Activated T-cell treated with anti-CD3 and anti-CD28 coated beads, Interleukin-2, amount 50 U/mL, for 1 hour (primary cell): ENCODE measurements at places on chromosomes 12 and 14.
A peak's percentile ranks its signal among the peaks of the same experiment; 100 is the strongest.

DNA sequence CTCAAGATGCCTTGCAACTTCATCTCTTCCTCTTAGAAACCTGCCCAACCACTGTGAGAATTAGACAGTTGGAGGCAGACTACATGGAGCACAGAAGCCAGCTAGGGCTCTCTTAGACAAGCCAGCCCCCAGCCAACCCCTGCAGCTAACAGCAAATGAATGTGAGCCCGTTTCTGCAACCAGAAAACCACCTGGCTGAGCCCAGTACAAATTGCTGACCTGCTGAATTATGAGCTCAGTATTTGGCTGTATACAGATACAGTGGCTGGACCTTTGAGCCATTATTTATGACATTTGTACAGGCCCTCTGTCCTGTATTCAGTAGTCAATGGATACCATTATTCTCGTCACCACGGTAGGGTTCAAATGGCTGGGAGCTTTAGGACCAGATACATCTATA, 112.9 kb downstream of the TBX5 start:
- no peak for DNase-seq

- peak; percentile 57 for DNase-seq
Measured at GRCh38 chr14:34059925-34060650, 109.2 kb upstream of the EGLN3 start.

GRCh38 chr12:27635349-27635972, 60.8 kb upstream of the REP15 start:
- DNase-seq = no peak

DNA sequence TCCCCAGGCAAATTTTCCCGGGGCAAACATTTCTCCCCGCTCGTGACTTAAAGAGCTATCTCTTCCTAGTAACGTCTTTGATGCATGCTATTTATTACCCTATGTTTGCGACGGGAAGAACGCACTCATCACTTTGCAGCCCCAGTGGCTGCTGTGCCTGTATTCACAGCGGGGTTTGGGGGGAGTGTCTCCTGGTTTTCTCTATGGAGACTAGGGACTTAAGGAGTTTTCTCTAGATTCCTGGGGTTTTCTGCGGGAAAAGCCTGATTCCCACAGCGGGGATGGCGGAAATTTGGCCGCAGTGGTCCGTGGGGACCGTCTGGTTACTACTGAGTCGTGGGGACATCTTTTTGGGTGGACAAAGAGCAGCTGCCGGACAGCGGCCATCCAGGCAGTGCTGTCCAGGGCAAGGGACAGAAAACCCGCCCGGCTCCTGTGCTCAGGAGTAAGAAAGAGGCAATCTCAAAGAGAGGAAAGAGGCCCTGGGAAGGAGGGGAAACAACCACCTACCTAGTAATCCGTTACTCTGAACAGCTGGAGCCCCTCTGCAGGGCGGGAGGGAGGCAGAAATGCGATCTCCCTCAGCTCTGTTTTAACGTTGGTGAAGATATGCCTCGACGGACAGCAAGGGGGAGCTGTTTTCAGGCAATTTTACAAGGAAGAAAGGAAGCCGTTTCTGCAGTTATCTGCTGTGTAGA, 771 bp upstream of the AVPR1A start:
- no peak for DNase-seq

- no peak for DNase-seq
Measured at GRCh38 chr12:1590221-1590979, 4.0 kb downstream of the FBXL14 start.

- no peak for DNase-seq
Measured at GRCh38 chr14:54550514-54550913, 16.4 kb upstream of the SAMD4A start.

DNA sequence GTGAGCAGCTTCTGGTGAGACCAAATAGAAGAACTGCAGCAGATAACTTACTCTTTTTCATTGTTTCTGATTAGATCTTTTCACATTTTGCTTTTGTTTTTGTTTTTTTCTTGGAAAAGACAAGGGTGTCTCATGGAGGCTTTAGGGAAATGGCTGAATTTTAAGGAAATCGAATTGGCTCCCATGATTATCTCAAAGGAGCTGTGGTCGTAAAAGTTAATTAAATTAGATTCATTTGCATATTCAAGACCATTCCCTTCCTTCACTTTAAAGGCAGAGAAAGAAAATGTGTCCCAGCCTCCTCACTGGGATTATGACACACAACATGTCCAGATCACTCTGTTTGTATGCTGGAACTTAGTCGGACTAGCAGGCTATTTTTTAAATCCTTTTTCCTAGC, 106.4 kb upstream of the MDM1 start:
- no peak for DNase-seq

- no peak for DNase-seq
Measured at GRCh38 chr14:67680121-67680602, 5.7 kb upstream of the VTI1B start.

DNA sequence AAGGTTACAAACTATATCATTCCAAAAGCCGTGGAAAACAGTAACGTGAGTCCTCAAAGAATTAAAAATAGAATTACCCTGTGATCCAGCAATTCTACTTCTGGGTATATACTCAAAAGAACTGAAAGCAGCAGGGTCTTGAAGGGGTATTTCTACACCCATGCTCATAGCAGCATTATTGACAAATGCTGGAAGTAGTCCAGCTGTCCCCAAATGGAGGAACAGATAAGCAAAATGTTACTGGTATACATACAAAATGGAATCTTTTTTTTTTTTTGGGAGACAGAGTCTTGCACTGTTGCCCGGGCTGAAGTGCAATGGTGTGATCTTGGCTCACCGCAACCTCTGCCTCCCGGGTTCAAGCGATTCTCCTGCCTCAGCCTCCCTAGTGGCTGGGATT, 32.9 kb downstream of the ADIPOR2 start:
- no peak for DNase-seq

GRCh38 chr14:34620839-34621238, 9.1 kb downstream of the SNX6 start:
- DNase-seq = no peak

- no peak for DNase-seq
Measured at GRCh38 chr14:54591461-54591860, 24.5 kb downstream of the SAMD4A start.

DNA sequence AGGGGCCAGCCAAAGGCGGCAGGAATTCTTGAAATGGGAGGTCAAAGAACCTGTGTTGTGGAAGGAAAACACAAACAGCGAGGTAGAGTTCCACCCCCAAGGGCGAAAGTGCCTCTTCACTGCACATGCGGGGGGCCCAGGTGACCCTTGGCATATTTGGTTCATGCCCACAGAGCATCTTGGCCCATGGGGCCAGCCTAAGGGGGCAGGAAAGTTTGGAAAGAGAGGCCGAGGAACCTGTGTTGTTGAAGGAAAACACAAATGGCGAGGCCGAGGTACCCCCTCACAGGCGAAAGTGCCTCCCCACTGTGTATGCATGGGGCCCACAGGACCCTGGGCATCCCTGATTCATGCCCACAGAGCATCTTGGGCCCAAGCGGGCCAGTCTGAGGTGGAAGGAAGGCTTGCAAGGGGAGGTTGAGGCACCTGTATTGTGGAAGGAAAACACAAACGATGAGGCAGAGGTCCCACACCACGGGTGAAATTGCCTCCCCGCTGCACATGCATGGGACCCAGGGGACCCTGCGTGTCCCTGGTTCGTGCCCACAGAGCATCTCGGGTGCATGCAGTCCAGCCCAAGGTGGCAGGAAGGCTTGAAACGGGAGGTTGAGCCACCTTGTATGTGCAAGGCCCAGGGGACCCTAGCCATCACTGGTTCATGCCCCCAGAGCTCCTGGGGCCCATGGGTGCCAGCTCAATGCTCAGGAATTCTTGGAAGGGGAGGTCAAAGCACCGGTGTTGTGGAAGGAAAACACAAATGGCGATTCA, 384.1 kb downstream of the ALG10 start:
- DNase-seq = peak; percentile 6

DNA sequence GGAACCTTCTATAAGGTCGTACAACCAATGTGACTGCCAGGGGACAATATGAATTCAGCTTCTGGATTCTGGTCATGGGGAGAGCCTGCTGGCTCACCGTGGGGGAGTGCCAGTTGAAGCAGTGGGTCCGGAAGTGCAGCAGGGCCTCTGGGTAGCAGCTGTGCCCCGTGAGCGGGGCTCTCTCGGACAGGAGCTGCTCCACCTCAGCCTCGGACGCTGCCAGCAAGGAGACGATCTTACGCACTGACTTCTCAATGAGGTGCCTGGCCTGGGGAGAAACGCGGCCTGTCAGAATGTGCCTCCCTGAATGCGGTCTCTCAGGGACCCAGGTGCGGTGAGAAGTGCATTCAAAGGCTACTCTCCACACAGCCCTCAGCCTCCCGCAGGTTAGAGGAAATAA, 42.0 kb downstream of the LGMN start:
- no peak for DNase-seq

- no peak for DNase-seq
Measured at GRCh38 chr12:65779091-65779642, 45.1 kb upstream of the HMGA2 start.

DNA sequence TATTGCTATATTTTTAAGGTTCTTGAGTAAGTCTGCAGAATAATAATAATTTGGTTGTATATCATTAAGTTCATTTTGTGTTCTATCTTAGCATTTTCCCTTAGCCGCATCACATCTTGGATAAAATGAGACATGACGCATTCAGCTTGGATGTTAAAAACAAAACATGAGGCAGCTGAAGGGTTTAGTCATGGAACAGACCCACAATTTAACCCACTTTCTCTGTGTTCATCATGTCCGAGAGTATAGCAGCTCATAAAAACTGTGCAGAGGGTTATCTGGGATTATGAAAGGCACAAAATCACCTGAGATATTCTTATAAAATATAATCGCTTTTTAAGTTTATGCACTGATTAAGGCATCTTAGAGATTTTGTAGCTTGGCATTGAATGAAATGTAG, 219.3 kb downstream of the TRHDE start:
- DNase-seq = no peak

- no peak for DNase-seq
Measured at GRCh38 chr14:50357124-50357523, 39.6 kb downstream of the CDKL1 start.

DNA sequence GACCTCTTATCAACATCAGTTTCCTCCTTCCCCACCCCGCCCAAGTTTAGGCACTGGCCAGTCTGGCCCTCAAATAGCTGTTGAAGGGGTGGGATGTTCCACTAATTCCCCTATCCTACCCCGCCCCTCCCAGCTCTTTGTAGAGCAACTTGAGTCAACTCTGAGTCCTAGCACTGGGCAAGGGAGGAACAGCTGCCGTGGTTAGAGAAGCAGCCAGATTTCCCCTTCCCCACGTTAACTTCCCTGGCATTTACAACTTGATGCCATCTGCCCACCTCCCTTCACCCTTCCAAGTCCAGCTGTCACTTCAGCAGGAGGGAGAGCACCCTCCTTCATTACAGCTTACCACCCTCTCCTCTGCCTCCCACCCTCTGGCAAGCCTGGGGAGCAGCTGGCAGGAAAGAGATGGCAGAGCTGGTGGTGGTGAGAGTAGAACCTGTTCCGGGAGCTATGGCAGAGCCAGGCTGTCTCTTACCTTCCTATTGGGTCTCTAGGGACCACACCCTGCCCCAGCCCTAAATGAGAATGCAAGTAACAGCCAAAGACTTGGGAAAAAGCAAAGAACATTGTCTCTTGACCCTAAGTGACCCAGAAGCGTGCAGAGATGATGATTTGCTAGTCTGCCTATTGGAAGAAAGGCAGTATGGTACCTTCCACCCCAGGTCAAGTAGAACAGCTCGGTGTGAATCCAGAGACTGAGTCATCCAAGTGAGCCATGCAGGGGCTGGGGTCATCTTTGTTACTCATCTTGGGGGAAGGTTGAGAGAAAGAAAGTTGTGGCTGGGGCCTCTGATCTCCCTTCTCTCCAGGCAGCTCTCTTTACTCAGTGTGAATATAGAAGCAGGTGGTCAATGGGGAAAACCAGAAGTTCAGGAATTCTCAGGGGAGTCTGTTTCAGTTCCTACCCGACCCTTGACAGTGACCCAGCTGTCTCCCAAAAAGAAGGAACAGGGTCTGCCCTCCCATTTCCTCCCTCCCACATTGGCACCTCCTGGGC, 1.5 kb downstream of the BLOC1S1 start:
- DNase-seq = no peak
